ENCODE measurements at places on chromosomes 13 and 19.

- DNase-seq: no peak
These were observed 61.6 kb downstream of the LRCH1 start for GRCh38 chr13:46614582-46614981.

- no peak for DNase-seq
These were observed 119.7 kb upstream of the MRI1 start for GRCh38 chr19:13644645-13645044.

GRCh38 chr19:1882786-1883692, 2.3 kb downstream of the ABHD17A start:
- DNase-seq: no peak

DNA sequence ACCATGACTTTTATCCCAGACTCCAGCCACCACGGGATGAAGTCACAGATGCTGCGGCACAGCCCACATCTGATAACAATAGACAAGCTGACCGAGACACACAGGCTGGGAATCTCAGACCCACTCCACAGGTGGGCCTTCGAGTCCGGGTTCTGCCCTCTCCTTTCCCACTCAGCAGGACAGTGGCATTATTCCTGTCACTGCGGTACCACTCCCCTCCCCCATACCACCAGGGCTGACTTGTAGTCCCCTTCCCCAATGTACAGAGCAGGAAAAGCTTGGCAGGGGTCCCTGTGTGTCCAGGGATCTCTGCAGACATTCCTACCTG, 179 bp upstream of the AMER2 start:
- DNase-seq: no peak

- peak; percentile 86 for DNase-seq
These were observed at the start of gene COX7A1 for GRCh38 chr19:36152352-36153091. COX7A1 (minus strand) TSS chr19:36152447; CDS start chr19:36152407, 40 bp downstream.

DNA sequence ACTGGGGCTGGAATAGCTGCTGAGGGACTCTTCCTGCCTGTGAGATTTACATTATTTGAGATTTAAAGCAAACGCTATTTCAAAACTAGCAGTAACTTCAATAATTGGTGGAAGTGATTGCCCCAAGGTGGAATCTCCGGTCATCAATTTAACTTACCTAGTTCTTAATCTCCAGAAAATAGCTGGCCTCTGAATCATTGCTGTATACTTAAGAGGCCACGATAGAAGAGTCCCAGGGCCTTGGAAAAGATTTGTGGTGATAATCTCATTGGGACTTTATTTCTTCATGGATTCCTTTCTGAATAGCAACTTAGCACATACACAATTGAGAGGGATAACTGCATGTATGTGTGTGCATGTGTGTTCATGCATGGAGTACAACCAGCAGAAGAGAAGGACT, 120.2 kb downstream of the DNAJC15 start:
- no peak for DNase-seq

DNA sequence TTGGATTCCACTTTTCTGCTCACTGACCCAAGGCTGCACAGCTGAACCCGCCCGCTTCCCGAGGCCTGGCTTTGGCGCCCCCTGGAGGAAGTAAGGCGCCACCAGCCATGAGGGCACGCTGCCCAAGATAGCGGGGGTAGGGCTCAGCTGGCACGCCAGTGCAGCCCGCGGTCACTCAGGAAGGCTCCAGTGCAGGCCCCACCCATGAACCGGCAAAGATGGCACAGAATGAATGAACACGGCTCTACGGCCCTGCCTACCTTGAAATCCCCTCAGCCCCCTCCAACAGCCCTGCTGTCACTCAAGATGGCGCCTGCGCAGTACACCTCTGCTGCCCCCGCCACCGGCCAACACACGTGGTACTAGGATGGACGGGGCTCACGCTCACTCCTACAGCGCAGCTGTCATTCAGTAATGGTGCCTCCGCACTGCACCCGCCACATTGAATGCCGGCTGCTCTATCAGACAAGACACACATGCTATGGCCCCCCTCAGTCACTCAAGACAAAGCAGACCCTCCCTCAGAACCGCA, 3.0 kb downstream of the PEG3 start:
- peak; percentile 94 for DNase-seq

DNA sequence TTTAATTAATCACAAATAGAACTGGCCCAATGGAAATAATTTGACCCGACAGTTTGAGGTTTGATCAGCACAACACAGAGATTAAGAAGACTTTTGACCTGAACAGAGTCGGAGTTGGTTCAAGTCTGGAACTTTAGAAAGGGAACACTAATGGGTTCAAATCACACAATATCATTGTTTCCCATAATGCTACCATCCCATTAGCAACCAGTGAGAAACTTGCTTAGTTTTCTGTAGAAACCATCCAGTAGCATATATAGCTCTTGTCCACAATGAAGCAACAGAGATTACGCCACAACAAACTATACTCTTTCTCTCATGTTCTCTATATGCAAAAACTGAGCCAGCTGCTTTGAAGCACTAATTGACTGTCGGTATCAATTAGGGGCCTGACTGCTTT, 376.9 kb upstream of the SPRY2 start:
- no peak for DNase-seq

DNA sequence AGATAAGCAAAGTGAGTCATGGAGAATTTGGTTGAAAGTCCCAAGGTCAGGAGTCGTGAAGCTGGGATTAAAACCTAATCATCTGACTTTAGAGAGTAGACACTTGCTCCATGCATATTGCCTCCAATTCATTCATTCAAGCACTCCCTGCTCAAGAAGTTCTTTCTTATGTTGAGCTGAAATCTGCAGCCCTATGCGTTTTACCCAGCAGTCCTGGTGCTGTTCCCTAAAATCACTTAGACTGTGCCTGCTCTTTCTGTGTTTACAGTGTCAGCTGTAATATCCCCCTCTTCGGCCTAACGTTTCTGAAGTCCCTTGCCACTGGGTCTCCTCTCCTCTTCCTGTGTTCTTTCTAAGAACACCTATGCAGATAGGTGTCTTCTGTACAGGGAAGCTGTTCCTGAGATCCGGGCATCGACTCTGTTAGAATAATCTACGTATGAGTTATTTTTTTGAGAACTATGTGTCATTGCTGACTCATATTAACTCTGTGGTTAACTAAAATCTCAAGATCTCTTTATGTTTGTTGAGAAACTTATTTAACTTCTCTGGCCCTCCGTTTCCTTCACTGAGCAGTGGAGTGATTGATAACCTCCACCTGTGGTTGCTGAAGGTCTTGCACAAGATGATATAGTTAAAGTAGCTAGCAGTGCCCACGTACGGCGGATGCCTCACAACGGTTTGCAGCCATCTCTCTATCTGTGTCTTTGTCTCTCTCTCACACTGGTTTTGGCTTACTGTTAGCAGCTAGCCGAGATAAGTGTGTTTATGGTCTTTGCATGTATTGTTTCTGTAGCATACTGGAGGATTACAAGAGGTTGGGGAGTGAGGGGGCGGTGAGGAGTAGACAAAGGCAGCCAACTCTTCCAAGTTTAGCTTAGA, 4.7 kb downstream of the ALOX5AP start:
- no peak for DNase-seq

GRCh38 chr19:49468746-49469447, 5.1 kb upstream of the FLT3LG start:
- peak; percentile 56 for DNase-seq

GRCh38 chr13:98542568-98543377, 34.1 kb downstream of the STK24 start:
- no peak for DNase-seq

DNA sequence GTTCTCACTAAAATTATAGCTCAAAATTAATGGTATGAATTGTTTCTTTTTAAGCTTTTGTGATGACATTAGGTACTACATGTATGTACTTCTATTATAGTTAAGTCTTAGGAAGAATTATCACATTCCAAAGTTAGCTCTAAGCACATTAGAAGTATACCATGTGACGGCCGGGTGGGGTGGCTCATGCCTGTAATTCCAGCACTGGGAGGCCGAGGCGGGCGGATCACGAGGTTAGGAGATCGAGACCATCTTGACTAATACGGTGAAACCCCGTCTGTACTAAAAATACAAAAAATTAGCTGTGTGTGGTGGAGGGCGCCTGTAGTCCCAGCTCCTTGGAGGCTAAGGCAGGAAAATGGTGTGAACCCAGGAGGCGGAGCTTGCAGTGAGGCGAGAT, 1265.1 kb upstream of the SPRY2 start:
- no peak for DNase-seq

DNA sequence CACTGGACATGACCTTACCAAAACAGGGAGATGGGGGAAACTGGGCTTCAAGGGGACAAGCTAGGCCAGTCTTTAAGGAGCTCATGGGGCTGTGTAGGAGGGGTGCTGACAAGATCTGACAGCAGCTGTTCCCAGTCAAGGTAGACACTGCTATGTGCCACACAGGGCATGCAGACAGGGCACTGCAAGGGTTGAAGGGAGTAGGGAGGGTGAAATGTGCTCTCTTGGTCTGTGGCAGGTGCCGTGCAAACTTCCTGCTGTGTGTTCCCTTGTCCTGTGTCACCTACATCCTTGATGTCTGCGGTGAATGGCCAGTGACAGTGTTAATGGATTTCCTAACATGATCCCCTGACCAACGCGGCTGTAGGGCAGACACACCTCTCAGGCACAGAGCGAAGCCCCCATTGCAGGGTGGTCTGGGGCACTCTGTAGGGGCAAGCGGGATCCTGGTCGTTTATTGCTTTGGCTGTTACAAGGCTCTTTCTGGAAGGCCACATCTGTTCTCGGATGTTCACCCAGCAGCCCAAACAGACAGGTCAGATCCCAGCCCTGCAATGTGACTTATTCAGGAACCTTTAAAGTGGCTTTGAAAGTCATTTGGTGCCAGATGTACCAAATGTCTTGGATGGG, 199.5 kb upstream of the ZNF536 start:
- DNase-seq: peak; percentile 26

DNA sequence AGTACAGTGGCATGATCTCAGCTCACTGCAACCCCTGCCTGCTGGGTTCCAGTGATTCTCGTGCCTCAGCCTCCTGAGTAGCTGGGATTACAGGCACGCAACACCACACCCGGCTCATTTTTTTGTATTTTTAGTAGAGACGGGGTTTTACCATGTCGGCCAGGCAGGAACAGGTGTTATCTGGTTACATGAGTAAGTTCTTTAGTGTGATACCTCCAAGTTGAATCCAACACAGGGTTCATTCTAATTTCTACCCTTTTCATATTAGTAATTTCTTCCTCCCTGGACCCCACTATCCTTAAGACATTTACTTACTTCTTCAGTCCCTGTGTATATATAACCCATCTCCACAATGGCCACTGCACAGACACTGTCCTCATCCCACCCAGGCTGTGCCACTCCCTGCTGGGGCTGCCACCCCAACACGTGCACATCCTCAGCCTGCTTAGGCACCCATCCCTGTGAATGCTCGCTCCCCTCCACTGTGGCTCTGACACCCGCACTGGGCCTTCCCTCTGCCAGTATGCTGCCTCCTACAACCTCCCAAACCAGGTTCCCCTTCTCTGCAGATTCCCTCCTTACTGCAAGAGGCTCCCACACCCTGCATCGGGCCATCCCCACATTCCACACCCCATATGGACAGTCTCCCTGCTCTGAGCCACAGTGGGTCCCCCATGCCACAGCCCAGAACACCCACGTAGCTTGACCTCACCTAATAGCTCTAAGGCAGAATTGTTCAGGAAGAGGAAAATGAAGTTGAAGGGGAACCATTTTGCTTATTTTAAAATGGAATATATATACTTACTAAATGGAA, 147.1 kb downstream of the TBC1D4 start:
- no peak for DNase-seq

- DNase-seq: no peak
These were observed 63.5 kb upstream of the CSNK1A1L start for GRCh38 chr13:37168926-37169325.

GRCh38 chr19:6056801-6057650, 53.3 kb downstream of the RFX2 start:
- peak; percentile 71 for DNase-seq

DNA sequence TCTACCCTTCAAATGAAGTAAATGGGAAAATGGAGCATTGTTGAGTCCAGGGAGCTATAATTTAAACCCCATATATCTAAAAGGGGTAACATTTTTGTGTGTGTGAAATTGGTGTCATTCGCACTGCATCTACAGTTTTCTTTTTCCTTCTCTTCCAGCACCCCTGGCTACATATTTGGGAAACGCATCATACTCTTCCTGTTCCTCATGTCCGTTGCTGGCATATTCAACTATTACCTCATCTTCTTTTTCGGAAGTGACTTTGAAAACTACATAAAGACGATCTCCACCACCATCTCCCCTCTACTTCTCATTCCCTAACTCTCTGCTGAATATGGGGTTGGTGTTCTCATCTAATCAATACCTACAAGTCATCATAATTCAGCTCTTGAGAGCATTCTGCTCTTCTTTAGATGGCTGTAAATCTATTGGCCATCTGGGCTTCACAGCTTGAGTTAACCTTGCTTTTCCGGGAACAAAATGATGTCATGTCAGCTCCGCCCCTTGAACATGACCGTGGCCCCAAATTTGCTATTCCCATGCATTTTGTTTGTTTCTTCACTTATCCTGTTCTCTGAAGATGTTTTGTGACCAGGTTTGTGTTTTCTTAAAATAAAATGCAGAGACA, 28.6 kb downstream of the ALOX5AP start:
- DNase-seq: no peak

DNA sequence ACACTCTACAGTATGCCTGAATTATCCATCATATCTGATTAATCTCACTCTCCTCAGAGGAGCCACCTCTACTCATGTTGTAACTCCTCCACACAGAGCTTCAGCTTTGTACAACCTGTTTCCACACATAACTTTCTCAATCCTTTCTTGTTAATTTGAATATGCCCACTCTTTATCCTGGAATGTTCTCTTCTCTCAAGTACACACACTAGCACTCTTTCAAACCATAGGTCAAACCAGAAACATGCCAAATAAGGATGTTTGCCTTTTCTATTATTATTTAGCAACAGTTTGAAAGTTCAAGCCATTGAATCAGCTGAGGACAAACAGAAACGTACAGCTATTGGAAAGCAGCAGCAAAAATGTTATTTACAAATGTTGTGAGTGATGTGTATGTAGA, 110.3 kb downstream of the MIPEP start:
- DNase-seq: no peak

- DNase-seq: no peak
These were observed 16.1 kb upstream of the UPF1 start for GRCh38 chr19:18815673-18816072.

GRCh38 chr13:66659701-66660467, 570.3 kb downstream of the PCDH9 start:
- DNase-seq: no peak

DNA sequence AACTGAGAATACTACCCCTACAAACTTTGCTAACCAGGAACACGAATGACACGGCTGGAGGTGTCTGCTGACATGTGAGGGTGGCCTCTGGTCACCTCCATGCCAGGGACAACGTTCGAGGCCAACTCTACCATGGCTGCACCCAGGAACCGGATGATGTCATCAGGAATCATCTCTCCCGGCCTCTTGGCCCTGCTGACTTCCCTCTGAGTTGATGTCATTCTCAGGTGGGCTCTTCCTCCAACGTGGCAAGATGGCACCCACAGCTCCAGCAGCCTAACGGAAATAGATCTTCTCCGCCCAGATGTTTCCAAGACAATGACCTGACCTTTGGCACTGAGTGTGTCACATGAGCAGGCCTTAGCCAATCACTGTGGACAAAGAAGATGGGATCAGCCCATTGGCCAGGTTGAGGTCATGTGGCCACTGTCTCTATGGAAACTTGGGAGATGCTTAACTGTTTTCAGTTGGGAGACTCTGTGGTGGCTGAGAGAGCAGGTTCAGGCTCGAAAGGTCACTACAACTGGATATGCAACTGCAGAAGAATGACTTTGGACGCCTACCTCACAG, 15.0 kb downstream of the MBD3L2B start:
- DNase-seq: no peak

All from kidney (tissue), 22 donors.